ENCODE measurements at places on chromosomes 5 and 9.

GRCh38 chr9:33468797-33469621 is 4.7 kb downstream of the NOL6 start:
- no peak for DNase-seq

- DNase-seq = no peak
Measured at GRCh38 chr5:153809166-153809565, 229.5 kb downstream of the FAM114A2 start.

DNA sequence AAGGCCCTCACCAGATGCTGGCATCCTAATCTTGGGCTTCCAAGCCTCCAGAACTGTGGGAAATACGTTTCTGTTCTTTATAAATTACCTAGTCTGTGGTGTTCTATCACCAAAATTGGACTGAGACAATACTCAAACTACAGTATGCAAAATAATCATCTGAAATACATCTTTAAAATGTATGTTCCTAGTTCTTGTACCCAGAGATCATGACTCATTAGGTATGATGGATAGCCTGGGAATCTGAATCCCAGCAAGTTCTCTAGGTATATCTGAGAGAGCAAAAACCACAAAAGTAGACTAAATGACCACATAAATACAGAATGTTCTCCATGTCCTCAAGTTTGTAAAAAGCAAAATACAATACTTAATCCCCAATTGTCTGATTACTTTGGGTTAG is 166.3 kb downstream of the YIPF5 start:
- DNase-seq = no peak

DNA sequence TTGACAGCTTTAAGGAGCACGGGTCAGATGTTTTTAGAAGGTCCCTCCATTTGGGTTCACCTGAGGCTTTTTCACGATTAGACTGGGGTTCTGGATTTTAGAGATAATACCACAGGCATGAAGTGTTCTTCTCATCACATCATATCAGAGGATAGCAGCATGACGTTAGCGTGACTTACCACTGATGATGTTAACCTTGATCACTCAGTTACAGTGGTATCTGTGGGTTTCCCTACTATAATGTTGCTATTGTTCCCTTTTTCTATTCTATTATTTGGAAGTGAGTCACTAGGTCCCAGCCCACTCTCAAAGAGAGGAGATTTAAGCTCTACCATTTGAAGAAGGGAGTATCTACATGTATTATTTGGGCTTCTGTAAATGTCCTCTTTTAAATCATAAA is 300.0 kb downstream of the MAST4 start:
- no peak for DNase-seq

DNA sequence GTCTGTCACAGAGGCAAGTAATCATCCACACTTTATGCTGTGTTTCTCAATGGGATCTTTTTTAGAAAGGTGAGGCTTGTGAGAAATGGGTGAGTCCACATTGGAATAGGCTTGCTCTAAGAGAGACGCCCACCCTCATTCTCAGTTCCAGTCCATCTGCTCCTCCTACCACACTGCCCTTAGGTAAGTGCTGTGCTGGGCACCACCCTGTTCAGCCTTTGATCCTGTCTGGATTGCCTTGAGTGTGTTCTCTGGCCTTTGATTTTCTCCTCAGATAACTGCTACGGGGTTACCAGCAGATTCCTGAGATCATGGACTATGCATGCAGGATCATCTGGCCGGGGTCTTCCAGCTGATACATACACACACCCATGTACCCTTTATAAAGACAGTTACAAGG is 328.6 kb downstream of the KDM4C start:
- no peak for DNase-seq

Data from stimulated activated CD8-positive, alpha-beta memory T cell treated with anti-CD3 and anti-CD28 coated beads, Interleukin-4, amount 100 ng/mL, for 1 hour (primary cell).